Cerebellar cortex (tissue), 1 donor: ENCODE measurements at places on chromosomes 5 and 9.
A peak's percentile ranks its signal among the peaks of the same experiment; 100 is the strongest.

GRCh38 chr5:166571668-166572067 lies 1719.8 kb upstream of the WWC1 start:
- no peak for DNase-seq

- DNase-seq, result no peak
These were observed 234.5 kb upstream of the TRIM32 start for GRCh38 chr9:116452634-116453033.

DNA sequence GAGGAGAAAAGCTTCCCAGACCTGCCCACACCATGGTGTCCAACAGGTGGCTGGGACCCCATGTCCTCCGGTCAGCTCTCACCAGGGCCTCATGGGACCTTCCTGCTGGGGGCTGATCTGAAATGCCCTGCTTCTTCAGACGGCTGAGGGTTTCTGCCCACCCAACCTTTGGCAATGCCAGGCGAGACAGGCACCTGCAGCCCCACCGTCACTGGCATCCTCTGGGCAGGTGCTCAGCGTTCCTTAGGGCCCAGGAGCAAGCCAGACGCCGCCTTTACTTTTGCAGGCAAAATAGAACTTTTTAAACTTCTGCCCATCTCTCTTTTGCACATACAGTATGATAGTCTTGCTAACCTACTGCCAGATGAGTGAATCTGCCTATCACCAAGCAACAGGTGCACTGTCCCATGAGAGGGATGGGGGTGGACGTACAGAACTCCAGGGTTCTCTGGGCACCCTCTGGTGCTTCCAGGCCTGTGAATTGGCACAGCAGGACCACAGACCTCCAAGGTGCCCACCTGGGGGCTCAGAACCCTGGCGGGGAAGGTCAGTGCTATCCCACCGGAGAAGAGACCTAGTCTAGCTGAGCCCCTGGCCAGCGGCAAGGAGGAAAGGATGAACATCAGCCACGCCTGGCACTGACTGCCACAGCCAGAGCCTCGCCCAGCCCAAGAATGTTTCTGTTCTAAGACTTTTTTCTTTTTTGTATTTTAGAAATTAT lies 7.5 kb downstream of the OBP2B start:
- no peak for DNase-seq

DNA sequence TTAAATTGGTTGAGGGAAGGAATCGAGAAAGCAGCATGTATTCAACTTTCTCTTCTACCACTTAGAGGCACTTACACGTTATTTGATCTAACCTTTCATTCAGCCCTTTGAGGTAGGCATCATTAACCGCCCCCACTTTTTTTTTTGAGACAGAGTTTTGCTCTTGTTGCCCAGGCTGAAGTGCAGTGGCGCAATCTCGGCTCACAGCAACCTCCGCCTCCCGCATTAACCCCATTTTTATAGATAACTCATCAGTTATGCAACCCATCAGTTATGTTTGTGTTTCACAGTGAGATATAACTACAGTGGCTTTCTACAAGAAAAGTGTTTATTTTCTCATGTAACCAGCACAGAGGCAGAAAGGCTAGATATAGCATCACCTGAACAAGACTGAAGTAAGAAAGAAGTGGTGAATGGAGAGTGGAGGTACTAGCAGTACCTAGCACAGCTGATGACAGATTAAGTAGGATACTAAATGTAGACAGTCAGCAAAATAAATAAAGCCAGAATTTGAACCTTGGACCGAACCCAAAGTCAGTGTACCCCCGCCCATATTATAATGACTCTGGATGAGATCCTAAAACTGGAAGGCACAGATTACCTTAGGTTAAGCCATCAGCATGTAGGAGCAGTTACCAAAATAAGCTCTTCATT lies 91.2 kb downstream of the PJA2 start:
- no peak for DNase-seq

DNA sequence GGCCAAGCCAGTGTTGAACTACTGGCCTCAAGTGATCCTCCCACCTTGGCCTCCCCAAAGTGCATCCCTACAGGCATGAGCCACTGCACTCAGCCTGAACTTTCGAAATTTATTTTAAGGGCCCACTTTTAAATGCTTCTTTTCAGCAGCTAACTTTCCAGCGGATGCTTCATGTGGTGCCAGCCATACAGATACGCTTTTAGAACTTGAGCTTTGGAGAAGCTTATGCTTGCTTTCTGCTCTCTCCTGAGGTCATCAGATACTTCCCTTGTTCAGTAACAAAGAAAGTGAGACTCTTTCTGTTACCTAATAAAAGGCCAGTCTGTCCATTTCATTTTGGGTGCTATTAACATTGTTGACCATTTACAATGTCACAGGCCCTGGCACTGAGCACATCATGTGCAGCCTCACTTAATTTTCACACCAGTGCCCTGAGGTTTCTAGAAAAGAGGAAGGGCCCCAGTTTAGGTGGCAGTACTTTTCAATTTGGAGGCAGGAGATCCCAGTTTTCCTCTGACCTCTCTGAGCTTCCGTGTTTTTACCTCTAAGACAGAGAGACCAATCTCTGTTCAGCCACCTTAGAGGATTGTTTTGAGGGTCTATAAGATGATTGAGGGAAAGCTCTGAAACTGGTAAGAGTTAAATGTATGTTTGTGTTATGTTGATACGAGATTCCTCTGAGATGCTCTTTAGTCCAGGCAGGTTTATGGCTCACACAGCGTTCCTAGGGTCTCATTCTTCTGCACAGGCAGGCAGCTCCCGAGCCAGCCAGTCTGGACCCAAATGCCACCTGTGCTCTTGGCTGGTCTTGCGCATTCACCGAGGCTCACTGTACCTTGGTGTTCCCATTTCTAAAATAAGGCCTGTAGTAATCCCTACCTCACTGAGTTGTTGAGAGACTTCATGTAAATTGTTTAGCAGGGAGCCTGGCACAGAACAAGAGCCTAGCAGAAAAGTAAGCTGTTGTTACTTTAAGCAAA lies 4.4 kb downstream of the ABL1 start:
- peak; percentile 76 for DNase-seq

DNA sequence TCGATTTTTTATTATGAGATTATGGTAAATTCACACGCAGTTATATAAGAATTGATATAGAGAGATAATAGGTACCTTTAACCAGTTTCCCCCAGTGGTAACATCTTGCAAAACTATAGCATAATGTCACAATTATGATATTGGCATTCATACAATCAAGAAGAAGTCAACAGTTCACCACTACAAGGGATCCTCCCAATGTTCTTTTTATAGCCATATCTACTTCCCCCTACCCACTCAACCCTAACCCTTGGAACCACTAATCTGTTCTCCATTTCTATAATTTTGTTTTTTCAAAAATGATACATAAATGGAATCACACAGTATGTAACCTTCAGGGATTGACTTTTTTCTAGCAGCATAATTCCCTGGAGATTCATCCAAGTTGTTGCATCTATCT lies 9.8 kb downstream of the ACTL7B start:
- no peak for DNase-seq

- DNase-seq, result peak; percentile 7
These were observed 173.9 kb downstream of the WDR70 start for GRCh38 chr5:37552770-37553719.

DNA sequence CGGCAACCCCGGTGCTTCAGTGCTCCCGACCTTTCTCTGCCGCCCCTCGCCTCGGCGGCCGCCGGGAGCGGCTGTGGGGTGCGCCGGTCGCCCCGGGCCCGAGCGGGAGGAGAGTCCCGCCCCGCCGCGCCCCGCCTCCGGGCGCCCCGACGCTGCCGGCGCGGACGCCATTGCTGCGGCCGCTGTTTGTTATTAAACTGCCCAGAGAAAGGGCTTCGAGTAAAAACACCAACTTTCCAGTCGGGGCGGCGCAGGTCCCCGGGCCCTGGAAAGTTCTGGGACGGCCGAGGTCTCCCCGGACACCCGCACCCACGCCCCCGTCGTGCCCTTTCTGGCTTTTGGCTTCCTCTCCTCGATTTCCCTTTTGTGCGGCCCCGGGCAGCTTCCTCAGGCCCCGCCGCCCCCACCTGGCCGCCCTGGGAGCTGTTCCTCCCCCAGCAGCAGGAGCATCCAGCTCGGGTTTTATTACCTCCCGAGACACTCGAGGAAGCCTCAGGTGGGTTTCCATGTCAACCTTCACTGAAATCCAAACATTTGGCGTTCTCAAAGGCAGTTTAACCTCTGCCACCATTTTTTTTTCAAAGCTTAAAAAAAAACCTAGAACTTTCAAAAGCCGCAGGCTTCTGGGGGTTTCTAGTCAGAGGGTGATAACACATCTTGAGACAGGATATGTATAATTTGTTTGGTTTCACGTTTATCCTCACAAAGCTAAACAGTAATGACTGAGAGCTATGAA lies 334.4 kb downstream of the CWC27 start:
- peak; percentile 49 for DNase-seq

- no peak for DNase-seq
These were observed 17.2 kb downstream of the OR2S2 start for GRCh38 chr9:35940458-35941407.
